ENCODE measurements at places on chromosomes 2 and 18. TPM values are rescaled to one million over a fixed set of nuclear protein-coding genes. Genes with fewer than 3 reads are reported as not detected.

Gene ING5
- 38.9 TPM for total RNA-seq

DNA sequence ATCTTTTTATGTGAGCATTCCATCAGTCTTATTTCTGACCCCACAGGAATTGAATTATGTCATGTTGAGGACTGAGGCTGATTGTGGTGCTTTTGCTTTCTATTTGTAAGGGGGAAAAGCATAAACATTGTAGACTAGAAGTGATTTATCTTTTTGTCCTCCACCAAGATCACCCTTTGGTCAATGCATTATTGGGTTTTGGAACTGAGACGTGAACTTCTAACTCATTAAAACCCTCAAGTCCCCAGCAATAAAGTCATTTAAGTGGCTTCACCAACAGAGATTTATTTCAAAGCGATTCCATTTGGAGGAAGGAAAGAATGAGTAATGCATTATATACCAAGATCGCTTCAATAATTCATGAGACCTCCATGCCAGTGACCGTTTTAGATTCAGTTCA, 75.5 kb upstream of the TXNDC2 start:
- peak; percentile 33 for DNase-seq

GRCh38 chr2:28407976-28408690, 15.5 kb downstream of the FOSL2 start:
- no peak for DNase-seq

GRCh38 chr2:235513984-235514626, 20.3 kb downstream of the AGAP1 start:
- no peak for DNase-seq

- DNase-seq: peak; percentile 98
Observed at GRCh38 chr18:36309436-36310391, 12.2 kb downstream of the FHOD3 start.

- no peak for DNase-seq
Observed at GRCh38 chr2:12296915-12297314, 419.8 kb upstream of the TRIB2 start.

DNA sequence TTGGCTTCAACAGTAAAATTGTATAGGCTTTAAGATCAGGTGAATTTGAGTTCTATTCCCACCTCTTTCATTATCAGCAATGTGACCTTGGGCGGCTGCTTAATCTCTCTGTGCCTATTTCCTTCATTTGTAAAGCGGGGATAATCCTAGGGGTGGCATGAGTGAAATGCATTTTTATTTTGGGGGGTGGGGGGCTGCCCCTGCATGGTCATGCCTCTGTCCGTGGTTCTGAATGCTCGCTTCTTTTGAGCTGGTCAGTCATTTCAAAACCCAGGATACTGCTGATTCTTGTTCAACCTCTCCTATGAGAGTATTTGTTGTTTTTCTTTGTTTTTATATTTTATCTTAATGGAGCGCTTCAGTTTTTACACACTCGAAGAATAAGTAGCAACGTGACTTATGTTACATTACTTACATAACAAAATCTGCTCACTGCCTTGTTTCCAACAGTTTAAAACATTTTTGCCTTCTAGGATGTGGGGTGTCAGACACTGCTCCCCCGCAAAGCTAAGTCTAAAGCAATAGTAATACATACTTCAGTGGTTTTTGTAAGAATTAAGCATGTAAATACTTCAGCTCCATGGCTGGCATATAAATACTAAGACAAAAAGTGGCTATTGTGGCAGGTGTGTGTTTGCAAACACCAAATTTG, 152.6 kb upstream of the PELI1 start:
- no peak for DNase-seq

Gene TSN
- 57.5 TPM for total RNA-seq

- no peak for DNase-seq
Observed at GRCh38 chr2:118310681-118311429, 222.6 kb downstream of the INSIG2 start.

Gene IL36RN
- not detected for total RNA-seq

Data from IMR-90 (cell line).